Activated CD4-positive, alpha-beta T cell treated with anti-CD3 and anti-CD28 coated beads, Interleukin-2, Interleukin-4, amounts not matched to agents 100 ng/mL and 50 ng/mL, durations not matched to agents 16 hours and 8 hours (primary cell): ENCODE measurements at places on chromosomes 2 and 18.

DNA sequence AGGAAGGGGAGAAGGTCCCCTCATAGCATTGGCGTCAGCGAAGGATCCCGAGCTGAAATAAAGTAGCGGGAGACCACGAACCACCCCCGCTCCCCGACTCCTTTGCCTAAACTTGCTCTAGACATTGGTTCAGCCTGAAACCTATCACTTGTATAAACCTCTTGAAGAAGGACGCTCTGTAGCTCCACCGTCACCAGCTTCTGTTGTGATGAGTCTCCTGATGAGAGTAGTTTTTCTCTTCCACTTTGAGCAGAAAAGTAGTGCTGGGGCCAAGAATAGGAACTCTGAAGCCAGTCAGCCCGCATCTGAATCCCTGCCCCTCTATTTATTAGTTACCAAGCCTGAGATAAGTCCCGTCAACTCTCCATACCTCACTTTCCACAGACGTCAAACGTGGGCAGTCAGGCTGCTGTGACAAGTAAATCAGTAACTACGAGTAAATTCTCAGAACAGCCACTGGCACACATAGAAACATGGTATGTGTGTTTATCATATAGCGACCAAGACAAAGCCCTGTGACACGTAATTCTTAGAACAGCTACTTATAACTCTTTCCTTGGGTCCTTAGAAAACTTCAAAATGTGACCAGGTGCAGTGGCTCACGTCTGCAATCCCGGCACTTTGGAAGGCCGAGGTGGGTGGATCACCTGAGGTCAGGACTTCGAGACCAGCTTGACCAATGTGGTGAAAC lies 61.7 kb downstream of the CD226 start:
- peak; percentile 87 for DNase-seq

DNA sequence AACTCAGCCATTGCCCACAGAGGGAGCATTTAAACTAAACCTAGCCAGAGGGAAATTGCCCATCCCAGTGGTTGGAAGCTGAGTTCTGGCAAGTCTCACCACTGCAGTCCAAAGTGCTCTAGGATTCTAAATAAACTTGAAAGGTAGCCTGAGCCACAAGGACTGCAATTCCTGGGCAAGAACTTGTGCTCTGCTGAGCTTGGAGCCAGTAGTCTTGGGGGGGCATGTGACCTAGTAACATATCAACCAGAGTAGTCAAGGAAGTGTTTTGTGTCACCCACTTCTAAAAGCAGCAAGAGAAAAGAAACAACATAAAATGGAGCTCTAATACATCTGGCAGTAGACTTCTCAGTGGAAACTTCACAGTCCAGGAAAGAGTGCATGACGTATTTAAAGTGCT lies 167.0 kb downstream of the PTH2R start:
- DNase-seq, result no peak

- no peak for DNase-seq
Observed at GRCh38 chr2:134261398-134262131, 7.7 kb downstream of the MGAT5 start.

- peak; percentile 86 for DNase-seq
Observed at GRCh38 chr2:223760838-223761502, 76.4 kb downstream of the AP1S3 start.

DNA sequence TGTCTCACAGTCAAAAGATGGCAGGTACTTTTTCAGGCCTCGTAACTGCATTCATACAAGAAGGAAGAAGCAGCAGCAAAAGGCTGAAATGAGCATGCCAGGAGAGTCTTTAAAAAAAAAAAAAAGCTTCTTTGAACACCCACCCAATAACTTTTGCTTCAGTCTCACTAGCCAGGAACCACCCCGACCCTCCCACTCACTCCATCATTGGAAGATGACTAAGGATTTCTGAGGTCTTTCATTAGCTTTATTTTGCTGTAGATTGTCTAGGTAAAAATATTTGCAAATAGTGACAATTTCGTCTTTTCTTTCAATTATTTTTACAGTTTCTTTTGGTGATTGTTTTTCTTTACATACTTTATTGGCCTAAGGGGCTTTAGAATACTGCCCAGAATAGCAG lies 37.9 kb downstream of the RBBP8 start:
- DNase-seq, result no peak

GRCh38 chr2:24838541-24838940 lies 45.3 kb downstream of the CENPO start:
- DNase-seq, result no peak

DNA sequence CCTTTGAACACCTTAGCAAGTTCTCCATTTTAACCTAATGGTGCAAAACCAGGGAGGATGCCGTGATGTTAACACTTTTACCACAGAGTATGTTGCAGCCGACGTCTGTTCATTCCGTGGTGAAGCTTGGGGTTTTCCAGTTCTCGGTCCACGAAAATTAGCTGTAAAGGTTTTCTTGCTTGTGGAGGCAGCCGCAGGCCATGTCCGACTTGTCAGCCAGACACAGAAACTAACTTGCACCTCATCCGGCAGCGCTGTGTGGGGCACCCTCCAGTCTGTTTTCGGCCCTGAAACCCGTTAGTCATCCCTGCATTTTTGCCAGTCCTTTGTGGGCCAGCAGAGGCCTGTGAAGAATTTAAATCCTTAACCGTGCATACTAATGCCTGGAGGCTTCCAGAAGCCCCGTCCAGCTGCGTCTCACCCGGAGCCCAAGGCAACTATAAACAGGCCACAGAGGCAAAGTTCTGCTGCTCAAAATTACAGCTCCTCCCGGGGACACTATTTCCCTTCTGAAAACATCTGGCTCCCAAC lies 70.6 kb downstream of the SH3YL1 start:
- DNase-seq, result peak; percentile 19

GRCh38 chr2:176170602-176171305 lies 13.6 kb downstream of the HOXD3 start:
- DNase-seq, result no peak

DNA sequence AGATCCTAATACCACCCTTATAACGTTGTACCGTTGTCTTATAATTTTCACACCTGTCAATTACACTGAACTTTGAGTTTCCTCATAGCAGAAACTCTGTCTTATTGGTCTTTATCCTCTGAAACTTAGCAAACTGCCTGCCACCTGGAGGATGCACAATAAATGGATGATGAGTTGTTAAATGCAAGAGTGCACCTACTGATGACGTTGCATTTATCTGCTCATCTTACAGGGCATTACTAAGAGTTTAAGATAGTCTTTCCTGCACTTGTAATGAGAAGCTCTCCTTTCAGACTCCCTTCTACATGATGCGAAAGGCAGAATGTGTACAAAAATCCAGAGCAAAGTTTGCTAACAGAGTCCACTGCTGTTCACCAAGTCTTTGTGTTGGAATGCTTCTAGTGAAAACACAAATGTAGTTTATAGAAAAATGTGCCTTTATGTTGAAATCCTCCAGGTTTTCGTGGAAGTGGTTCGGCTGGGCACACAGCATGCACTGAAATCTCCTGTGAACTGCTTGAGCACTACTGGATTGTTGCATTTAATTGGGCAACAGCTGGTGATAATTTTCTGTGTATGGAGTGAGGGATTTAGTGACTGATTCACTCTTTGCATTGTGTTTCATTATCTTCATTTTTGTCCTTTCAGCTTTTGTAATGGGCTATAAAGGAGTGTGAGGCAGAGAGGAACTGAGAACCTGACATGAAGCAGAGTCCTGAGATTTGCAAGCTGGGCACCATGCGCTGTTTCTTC lies 665.8 kb upstream of the ID2 start:
- no peak for DNase-seq

- no peak for DNase-seq
Observed at GRCh38 chr2:183117226-183117625, 7.0 kb upstream of the NUP35 start.

- DNase-seq, result no peak
Observed at GRCh38 chr2:233219848-233220247, 31.6 kb upstream of the ATG16L1 start.

DNA sequence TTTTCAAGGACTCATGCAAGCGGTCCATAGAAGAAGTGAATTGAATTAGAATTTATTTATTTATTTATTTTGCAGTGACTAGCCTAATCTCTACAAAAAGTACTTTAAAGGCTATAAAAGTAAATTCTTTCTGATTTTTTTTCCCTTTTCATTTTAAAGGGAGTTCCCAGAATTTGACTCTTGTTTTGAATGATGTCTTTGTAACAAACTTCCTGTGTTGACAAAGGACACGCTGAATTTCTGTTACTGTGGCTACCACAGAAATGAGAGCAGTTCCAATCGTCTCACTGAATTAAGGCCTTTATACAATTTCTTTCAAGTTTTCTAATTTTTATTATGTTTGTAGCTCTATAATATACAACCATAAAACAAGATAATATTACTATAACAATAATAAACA lies 46.3 kb upstream of the LPIN2 start:
- DNase-seq, result peak; percentile 69

GRCh38 chr2:88659538-88659915 lies 31.9 kb upstream of the RPIA start:
- DNase-seq, result no peak

DNA sequence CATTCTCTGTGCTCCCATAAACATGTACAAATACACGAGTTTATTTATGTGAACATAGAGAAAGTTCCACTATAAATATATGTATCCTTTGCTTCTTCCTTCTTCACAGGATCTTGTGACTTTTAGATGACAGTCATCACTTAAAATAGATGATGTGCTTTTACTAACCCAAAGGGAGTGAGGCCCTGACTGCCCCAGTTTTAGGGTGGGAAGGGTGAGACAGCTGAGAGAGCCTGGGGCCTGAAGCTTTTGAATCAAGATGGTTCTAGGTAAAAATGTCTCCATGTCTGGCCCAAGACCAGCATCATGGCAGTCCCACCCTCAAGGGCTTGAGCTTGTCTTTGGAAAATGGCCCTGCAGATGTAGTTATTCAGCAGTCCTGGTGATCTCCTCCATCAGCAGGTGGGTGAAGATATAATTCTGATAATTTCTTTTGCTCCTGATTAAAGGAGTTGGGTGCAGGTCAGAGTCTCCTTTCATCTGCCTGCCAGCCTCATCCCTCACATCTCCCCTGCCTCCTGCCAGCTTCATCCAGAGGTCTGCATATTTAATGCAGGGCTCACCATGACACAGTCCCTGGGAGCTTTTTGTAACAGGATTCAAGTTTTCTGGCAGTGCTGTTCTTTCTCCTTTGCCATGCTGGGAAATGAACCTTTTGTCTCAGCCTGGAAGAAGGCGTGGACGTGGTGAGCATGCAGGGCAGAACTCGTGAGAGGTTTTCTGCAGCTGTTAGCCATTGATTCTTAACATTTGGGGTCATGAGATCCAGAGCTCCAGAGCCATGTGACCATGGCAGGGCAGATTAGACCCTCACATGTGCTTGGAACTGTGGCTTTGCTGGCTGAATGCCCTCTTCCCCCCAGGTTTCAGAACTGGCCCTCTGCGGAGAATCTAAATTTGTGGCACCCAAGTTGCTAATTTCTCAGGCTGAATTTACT lies 2.7 kb downstream of the HRH4 start:
- DNase-seq, result no peak

- peak; percentile 83 for DNase-seq
Observed at GRCh38 chr2:127226520-127227263, 6.6 kb upstream of the CYP27C1 start.

DNA sequence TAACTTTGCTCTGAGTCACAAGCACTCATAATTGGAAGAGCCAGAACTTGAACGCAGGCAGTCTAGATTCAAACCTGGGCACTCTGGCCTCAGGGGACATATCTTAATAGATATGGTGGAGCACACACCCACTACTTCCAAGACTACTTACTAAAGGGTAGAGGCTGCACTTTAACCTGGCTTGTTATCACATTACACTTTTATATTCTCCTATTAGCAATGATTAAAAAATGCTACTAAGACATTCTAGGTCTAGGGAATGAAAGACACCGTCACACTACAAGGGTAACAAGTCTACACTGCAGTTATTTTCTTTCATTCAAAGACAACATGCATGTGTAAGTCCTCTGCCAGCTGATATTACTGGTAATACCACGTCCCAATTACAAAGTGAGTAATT lies 258.8 kb downstream of the ZNF521 start:
- no peak for DNase-seq

DNA sequence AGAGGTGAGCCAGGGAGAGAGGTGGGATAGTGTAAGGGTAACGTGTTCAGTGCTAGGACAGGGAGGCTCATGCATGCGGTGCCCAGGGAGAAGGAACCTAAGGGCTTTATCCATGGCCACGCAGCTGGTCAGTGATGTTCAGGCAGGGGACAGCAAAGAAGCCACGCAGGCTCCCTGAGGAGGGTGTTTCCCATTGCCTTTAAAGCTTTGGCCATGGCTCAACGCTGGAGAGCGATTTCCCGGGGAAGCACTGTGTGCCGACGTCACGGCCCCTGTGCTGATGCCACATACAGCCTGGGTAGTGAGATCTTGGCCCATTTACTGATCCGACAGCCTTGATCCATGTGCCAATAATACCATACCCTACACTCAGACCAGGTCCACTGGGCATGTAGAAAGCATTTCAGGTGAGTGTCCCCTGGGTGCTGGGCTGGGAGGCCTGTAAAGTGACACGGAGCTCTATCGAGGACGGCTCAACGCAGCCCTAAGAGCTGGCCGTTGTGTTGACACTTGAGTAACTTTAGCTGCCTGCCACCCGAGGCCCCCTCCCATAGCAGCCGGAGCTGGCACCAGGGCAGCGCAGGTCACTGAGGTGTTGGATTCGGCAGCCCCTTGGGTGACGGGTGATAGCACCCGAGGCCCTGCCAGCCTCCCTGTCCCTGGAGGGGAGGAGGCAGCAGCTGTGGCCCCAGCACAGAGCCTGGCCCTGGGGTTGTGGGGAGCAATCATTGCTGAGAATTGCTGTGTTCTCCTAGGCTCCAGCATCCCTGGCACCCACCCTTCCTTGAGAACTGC lies 41.4 kb downstream of the PDIA6 start:
- DNase-seq, result no peak

DNA sequence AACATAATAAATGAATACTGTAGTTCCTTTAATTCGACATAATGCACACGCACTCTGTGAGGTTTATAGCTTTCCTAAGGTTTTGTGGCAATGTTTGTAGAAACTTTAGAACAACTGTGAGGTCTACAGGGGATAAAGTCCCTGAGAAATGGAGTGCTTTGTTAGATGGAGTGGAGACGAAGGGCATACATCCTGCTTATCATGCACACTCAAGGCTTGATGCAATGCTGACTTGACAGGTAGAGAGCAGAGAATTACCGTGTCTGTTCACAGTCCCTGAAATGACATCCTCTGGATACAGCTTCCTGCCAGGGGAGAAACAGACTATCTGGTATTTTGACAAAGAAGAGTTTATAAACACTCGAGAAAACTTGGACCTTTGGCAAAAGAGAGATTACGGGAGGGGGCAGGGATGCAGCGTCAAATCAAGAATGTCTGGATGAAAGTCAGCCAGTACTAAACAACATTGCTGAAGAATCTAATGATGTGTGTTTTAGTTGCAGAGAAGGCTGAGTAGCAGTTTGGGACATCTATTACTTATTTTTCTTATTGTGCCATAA lies 766.9 kb upstream of the ZEB2 start:
- DNase-seq, result no peak
